ENCODE measurements at places on chromosomes 5 and 9.

DNA sequence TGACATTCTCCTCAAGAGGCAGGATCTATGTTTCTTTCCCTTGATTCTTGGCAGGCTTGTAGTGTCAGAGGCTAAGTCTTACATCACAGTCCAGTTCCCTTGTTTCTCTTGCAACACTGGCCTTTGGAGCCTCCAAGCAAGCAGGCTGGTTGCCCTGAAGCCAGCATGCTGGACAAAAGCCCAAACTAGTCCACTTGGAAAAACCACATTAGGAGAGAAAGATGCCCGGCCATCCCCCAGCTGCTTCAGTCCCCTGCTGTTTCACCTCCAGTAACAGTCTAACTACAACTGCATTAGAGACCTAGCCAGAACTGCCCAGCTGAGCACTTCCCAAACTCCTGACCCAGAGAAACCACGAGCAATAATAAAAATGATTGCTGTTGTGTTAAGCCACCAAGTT lies 87.6 kb downstream of the ADAMTS6 start:
- no peak for DNase-seq

DNA sequence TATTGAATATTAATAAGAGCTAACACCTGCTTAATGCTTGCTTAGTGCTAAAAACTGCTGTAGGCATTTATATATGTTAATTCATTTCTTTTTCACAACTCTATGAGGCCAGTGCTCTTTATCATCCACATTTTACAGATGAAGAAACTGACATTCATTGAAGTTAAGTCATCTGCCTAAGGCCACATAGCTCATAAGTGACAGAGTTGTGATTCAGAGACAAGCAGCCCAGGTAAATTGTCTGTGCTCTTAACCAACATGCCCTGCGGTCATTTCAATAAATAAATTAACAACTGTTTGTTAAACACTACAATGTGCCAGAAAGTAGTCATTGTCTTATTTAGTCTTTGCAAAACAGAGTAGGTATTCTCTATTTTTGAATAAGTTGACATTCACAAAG lies 1354.4 kb upstream of the C9orf72 start:
- DNase-seq = no peak

DNA sequence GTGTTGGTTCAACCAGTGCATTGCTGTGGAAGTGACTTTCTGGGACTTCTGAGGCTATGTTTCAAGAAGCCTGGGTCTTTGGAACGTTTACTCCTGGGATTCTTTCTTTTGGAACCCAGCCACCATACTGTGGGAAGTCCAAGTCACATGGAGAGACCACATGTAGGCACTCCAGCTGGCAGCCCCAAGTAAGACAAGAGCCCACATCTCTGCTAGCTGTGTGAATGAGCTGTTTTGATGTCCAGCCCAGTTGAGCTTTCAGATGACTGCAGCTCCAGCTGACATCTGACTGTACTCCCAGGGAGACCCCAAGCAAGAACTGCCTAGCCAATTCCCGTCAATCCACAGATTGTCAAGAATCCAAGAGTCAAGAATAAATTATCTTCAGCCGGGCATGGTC lies 60.1 kb upstream of the SPATA31D4 start:
- DNase-seq = no peak

GRCh38 chr9:33468797-33469621 lies 4.7 kb downstream of the NOL6 start:
- peak; percentile 48 for DNase-seq

DNA sequence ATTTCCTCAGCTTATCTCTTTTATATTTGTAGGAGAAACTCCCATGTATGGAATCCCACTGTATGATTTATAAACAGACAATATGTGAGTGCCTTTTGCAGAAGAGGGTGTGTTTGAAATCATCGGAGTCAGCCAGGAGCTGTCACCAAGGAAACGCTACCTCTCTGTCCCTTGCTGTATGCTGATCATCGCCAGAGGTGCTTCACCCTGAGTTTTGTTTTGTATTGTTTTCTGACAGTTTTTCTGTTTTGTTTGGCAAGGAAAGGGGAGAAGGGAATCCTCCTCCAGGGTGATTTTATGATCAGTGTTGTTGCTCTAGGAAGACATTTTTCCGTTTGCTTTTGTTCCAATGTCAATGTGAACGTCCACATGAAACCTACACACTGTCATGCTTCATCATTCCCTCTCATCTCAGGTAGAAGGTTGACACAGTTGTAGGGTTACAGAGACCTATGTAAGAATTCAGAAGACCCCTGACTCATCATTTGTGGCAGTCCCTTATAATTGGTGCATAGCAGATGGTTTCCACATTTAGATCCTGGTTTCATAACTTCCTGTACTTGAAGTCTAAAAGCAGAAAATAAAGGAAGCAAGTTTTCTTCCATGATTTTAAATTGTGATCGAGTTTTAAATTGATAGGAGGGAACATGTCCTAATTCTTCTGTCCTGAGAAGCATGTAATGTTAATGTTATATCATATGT lies 18.0 kb upstream of the CTSL start:
- no peak for DNase-seq

GRCh38 chr5:172648013-172648381 lies 6.9 kb downstream of the NEURL1B start:
- no peak for DNase-seq

- no peak for DNase-seq
These were observed 17.4 kb upstream of the SPDL1 start for GRCh38 chr5:169566202-169566601.

- no peak for DNase-seq
These were observed 583 bp upstream of the TJP2 start for GRCh38 chr9:69173497-69173890.

GRCh38 chr5:33223563-33224284 lies 217.0 kb upstream of the TARS1 start:
- DNase-seq = no peak

GRCh38 chr9:136787690-136788400 lies 3.3 kb upstream of the TMEM141 start:
- DNase-seq = peak; percentile 86

DNA sequence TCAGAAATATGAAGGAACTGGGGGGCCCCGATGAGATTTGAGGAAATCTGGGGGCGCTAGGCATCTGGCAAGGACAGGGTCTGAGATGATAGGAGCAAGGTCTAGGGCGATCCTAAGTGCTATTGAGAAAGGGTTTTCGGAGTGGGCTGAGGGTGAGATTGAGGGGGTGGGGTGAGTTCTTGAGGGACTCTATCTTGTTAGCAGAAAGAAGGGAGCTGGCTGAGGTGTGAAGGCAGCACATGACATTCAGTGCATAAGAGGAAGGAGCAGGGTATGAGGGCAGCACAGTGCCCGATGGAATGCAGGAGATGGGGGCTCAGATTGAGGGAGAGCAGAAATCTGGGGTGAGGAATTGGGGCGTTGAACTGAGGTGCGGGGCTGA lies 640 bp downstream of the TRIM32 start:
- no peak for DNase-seq

DNA sequence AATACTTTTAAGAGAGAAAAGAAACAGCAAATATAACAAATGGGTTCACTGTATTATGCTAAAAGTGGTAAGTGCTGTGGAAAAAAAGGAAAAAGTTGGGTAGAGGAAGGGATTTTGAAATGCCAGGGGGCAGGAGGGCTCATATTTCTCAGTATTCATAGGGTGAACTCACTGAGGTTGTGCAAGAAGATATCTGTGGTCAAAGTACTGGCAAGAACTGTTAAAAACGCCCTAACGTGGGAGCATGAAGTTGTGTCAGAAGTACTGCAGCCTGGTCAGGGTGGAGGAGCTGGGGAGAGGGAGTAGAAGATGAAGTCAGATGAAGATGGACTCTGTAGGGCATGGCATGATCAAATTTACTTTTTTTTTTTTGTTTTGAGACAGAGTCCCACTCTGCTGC lies 31.2 kb upstream of the SLC28A3 start:
- no peak for DNase-seq

DNA sequence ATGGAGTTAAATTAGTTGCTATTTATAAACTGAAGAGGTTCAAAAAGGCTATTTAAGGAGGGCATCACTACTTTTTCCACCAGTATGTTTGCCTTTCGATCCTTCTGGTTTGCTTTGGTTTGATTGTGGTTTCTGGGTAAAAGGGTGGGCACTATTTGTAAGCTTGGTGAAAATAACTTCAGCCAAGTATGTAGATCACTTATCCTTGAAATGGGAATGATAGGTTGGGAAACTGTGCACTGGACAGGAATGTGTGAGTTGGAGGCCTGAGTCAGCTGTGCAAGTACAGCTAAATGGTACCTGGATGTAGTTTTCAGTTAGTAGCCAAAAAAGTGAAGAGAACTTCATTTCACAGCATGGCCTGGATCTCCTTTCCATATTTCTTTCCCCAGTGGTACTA lies 466.2 kb downstream of the ENC1 start:
- no peak for DNase-seq

GRCh38 chr5:127950707-127951391 lies 132.7 kb upstream of the SLC12A2 start:
- DNase-seq = no peak

DNA sequence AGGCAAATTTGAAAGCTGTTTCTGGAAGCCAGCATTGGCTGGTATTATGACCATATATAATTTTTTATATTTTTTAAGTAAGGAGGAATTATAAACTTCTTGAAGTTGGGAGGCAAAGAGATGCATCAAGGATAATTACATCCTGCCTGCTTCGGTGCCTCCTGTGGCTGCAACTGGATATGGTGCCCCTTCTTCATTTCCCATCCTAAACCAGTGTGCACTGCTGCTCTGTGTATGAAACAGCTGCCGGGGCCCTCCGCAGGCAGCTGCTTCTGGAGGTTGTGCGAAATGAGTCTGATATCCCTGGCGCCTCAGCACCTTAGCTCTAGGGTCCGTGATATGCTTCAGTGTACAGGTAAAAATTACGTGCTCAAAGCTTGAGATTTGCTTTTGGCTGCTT lies 304.2 kb downstream of the ENC1 start:
- no peak for DNase-seq

GRCh38 chr9:134783699-134784039 lies 96.9 kb upstream of the FCN2 start:
- no peak for DNase-seq

DNA sequence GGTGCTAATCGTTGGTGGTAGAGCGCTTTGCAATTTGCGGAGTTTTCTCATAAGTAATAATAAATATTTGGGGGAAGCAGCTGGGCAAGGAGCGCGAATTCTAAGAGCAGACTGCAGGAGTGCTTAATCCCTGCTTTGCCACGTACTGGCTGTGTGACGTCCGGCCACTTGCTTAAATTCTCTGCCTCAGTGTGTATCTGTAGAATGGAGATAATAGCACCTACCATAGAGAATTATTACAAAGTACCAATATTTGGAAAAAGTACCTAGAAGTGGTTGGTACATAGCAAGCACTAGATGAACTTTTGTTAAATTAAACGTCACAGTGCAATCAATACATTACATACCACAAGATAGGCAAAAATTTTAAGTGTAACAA lies 598 bp upstream of the TMED7 start:
- no peak for DNase-seq

DNA sequence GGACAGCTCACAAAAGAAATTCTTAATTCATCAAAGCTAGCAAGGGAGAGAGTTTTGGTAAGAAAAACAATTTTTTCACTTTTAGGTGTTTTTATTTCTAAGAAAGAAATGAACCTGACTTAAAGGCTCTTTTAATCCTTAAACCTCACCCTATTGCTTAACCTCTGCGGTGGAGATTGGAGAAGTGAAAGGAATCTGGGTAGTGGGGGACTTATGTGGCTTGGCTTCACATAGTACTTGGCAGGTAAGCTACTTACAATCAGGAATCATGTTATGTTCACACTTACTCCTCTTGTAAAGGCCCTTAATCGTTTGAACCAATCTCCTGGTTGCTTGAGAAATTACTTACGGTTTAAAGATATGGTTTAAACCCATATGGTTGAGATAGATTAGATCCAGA lies 104.8 kb downstream of the ISOC1 start:
- no peak for DNase-seq

DNA sequence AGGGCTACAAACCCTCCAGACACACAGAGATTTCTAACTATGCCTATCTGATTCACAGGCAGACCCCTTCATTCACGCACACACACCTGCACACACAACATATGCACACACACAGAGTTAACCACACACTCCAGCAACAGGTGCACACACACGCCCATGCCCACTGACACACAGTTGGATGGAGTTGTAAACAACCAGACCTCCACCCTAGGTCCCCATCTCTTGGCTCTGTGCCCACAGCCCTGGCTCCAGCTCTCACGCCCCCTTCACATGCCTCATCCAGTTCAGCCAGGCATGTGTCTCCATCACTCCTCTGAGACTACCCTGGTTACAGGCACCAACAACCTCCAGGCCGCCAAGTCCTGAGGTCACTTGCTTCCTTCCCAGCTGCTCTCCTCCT lies 61.1 kb downstream of the PSD2 start:
- no peak for DNase-seq

- DNase-seq = no peak
These were observed 51.0 kb downstream of the FKTN start for GRCh38 chr9:105608721-105609598.

- no peak for DNase-seq
These were observed 449.0 kb downstream of the CCDC171 start for GRCh38 chr9:16001856-16002255.

GRCh38 chr9:136429683-136430491 lies 9.8 kb downstream of the INPP5E start:
- no peak for DNase-seq

DNA sequence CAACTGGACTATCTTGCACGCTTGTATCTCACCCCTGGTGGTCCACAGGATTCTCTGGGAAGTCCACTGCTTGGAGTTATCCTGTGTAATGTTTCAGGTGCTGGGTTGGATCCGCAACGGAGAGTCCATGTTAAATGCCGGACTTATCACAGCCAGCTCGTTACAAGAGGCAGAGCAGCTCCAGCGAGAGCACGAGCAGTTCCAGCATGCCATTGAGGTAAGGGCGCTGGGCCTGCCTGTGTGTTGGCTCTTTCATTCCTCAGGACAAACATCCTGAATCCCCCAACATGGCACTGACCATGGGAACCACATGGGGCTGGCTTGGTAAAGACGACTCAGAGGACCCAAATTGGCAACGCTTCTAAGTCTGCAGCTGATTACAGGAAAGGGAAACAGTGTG lies 214.8 kb upstream of the OTULINL start:
- no peak for DNase-seq

GRCh38 chr9:73162987-73163768 lies 11.5 kb downstream of the ANXA1 start:
- DNase-seq = no peak

- peak; percentile 80 for DNase-seq
These were observed 326.5 kb downstream of the ZSWIM6 start for GRCh38 chr5:61658592-61659008.

Measured in posterior cingulate gyrus (tissue), 11 donors.